ENCODE measurements at places on chromosomes 2 and 18. TPM values are rescaled to one million over a fixed set of nuclear protein-coding genes. Genes with fewer than 3 reads are reported as not detected.

DNA sequence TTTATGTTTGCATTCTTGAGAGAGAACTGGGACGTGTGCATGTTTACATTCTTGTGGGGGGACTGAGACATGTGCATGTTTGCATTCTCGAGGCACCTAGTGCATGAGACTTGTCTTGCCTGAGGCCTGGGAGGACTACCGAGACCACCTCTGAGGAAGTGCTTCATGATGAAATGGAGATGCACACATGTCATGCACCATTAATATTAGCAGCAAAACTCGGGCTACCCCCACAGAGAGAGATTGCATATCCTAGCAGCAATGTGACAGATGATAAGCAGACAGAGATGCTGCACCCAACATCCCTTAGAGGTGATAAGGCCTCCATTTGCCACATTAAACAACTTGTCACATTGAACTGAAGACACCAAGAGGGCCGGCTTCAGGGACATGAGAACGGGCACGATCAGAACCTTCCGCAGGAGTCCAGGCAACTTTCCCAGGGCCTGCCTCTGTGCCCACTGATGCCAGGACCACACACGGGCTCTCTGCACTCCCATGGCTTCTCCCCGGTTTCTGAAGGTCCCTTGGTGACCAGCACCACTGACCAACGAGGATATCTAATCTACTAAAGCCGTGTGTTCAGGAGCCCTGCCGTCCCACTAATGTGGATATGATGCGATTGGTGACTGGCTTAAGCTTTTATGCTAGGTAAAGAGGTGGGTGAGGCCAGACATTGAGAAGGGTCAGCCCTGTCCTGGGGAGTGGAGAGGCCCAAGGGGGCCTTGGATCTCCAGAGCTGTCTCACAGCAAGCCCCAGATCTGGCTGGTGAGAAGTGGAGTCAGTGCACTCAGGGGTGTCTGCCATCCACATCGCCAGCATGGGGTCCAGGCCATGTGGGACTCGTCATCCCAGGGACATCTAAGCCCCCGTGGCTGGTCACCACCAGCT, 208.3 kb downstream of the NDUFA10 start:
- DNase-seq: peak; percentile 37
- no peaks in the 10 kb centered on the region for H3K36me3 ChIP-seq
- H3K27me3 ChIP-seq: no peaks in the 10 kb centered on the region
- H3K27ac ChIP-seq: no peak overlapping the region
- H3K4me3 ChIP-seq: no peak overlapping the region

- DNase-seq: no peak
- peaks cover 36% of the 10 kb centered on the region for H3K36me3 ChIP-seq
- H3K27me3 ChIP-seq: no peaks in the 10 kb centered on the region
- no peak overlapping the region for H3K4me3 ChIP-seq
- H3K4me1 ChIP-seq: no peaks in the 10 kb centered on the region
- no peak overlapping the region for H3K27ac ChIP-seq
Measured at GRCh38 chr2:23756593-23757292, 170.2 kb downstream of the ATAD2B start.

DNA sequence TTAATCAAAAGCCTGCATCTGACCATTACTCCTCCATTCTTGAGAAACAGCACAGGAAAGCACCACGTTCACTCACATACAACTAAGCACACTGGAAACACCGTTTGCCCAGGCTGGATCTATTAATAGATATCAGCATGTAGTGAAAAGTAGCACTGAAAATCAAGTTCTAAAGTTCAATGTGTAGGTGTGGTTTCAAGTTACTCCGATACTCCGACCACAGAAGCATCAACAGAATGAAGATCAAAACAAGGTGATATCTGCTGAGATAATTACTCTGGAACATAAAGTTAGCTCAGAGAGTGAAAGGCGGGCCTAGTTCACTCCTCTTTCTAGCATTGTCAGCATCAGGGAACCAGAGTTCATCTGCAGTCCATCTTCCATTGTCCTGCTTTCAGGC, 1367.4 kb upstream of the ACVR2A start:
- H3K27me3 ChIP-seq: no peaks in the 10 kb centered on the region
- DNase-seq: no peak
- H3K4me1 ChIP-seq: no peaks in the 10 kb centered on the region
- no peak overlapping the region for H3K4me3 ChIP-seq
- no peaks in the 10 kb centered on the region for H3K36me3 ChIP-seq

DNA sequence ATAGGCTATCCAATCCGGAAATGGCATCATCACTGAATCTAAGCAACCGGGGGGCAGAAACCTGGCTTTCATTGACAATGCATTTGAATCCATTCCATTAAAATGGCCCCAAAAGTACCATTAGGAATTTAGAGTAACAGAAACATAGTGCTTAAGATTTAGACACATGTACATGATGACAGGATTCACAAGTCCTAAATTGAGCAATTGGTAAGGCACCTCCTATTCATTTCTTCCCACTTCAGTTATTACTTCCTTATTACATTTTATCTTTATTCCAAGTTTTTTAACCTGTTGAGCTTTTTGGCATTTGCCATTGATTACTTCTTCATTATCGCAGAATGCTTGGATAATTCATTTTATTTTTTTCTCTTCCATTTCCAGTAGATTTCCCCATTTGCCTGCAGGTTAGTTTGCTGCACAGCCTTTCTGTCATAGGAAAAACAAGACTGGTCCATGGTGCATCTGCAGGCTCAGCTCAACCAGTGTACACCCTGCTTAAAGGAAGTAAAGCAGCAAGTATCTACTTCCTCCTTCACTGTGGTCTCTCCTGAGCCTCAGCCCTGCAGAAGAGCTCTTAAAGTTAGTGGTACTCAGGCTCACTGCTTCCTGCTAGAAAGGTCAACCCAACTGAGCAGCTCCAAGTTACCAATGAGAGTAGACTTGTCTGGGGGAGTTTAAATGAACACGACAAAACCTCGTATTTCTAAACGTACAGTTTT, 89.2 kb downstream of the DOCK10 start:
- H3K4me1 ChIP-seq: peaks cover 13% of the 10 kb centered on the region
- no peaks in the 10 kb centered on the region for H3K27me3 ChIP-seq
- no peaks in the 10 kb centered on the region for H3K36me3 ChIP-seq
- H3K27ac ChIP-seq: no peak overlapping the region
- peak; percentile 68 for DNase-seq
- H3K4me3 ChIP-seq: no peak overlapping the region

- H3K27ac ChIP-seq: peak overlapping the region; percentile 83
- H3K4me1 ChIP-seq: no peaks in the 10 kb centered on the region
- H3K27me3 ChIP-seq: no peaks in the 10 kb centered on the region
- no peaks in the 10 kb centered on the region for H3K36me3 ChIP-seq
- no peak for DNase-seq
Measured at GRCh38 chr2:217952409-217952808, 50.4 kb downstream of the TNS1 start.

- H3K27me3 ChIP-seq: no peaks in the 10 kb centered on the region
- H3K27ac ChIP-seq: no peak overlapping the region
- H3K36me3 ChIP-seq: no peaks in the 10 kb centered on the region
- DNase-seq: no peak
Measured at GRCh38 chr2:202944816-202945215, 32.7 kb downstream of the CARF start.

GRCh38 chr2:43088143-43089073, 138.0 kb downstream of the ZFP36L2 start:
- H3K4me3 ChIP-seq: no peak overlapping the region
- H3K27me3 ChIP-seq: no peaks in the 10 kb centered on the region
- DNase-seq: no peak
- no peaks in the 10 kb centered on the region for H3K36me3 ChIP-seq

GRCh38 chr2:158723921-158724802, 71.0 kb upstream of the DAPL1 start:
- no peak for DNase-seq
- no peaks in the 10 kb centered on the region for H3K27me3 ChIP-seq
- no peak overlapping the region for H3K4me3 ChIP-seq
- H3K36me3 ChIP-seq: no peaks in the 10 kb centered on the region
- H3K4me1 ChIP-seq: no peaks in the 10 kb centered on the region

DNA sequence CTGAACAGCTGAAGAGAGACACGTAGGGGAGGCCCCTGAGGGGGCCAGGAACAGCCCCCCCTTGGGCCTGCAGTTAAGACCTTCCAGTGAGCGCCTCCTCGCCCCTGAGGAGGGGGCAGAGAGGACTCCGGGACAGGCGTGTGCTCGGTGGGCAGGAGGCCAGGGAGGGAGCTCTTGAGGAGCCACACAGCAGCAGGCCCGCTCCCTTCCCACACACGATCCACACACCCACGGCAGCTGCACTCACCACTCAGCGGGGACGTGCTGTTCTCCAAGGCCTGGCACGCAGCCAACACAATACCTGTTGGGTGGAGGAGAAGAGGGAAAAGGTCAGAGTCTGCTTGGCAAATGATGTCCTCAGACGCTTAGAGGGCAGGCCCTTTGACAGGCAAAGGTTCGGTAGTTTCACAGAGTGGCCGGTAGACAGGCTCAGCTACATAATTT, 39.0 kb downstream of the TGFA start:
- H3K27ac ChIP-seq: peak overlapping the region; percentile 83
- no peaks in the 10 kb centered on the region for H3K27me3 ChIP-seq
- H3K36me3 ChIP-seq: no peaks in the 10 kb centered on the region
- peaks cover 3% of the 10 kb centered on the region for H3K4me1 ChIP-seq

DNA sequence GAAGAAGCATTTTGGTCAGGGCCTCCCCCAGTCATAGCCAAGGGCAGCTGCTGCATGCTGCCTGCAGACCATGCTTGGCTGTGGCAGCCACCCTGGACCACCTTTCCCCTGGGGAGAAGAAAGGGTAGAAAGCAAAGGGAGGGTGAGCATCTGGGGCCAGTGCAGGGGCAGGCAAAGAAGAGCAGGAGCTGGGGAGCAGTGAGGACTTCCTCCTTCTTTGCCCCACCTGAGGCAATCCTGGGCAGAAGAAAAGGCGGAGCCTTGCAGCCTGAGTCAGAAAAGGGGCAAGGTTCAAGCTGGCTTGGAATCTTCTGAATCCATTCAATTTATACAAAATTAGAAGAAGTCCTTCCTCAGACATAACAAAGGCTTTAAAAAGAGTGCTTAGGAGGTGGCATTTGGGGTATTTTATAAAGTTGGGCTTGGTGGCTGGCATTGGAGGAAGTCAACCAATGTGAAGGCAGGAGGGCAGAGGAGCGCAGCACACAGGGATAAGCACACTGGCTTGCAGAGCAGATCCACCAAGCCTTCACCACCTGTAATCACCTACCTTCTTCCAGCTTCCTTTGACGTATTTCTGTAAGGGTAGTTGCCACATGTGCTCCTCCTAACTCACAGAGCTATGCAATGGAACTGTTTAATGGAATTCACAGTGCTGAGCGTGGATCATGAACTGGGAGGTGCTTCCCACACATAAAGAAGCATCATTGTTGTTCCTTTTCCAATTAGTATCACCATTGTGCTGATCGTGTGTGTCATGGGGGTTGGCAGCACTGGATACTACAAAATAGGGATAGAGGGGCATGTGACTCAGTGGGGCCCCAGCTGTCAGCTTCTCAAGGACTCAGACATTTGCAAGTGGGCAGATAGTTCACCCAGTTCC, 154.4 kb upstream of the EPAS1 start:
- H3K27me3 ChIP-seq: no peaks in the 10 kb centered on the region
- DNase-seq: no peak
- no peak overlapping the region for H3K4me3 ChIP-seq
- peaks cover 6% of the 10 kb centered on the region for H3K36me3 ChIP-seq
- H3K4me1 ChIP-seq: no peaks in the 10 kb centered on the region

DNA sequence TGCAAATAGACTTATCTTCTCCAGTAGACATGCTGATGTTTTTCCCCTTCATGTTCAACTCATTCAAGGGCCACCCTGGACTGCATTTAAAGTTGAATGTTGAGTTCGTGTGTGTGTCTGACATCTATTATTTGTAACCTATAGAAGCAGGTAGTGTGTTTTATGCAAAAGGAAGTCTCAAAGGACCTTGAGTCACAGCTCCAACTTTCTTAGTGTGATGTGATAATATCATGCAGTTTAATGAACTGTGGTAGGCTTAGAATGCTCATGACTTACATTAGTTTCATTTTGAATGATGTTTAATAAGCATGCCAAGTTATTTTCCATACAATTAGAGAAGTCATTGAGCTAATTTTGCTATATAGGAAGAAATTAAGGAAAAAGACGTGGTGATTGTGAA, 67.9 kb downstream of the CERS6 start:
- no peak overlapping the region for H3K27ac ChIP-seq
- no peak for DNase-seq

DNA sequence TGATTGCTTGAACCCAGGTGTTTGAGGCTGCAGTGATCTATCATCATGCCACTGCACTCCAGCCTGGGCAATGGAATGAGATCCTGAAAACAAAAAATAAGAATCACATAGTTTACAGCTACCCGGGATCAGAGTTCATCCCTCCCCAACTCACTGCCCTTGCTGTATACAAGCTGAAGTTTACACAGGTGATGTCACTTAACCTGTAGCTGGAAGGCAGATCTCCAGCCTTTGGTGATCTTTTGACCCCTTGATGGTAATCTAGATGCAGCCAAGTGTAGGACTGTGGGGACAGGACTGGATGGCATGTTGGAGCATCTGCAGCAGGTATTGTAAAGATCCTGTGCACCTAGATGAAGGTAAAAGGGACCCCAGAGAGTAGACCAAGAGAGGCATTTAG, 66.7 kb upstream of the SLC14A2 start:
- DNase-seq: no peak
- no peaks in the 10 kb centered on the region for H3K4me1 ChIP-seq
- no peaks in the 10 kb centered on the region for H3K36me3 ChIP-seq
- no peaks in the 10 kb centered on the region for H3K27me3 ChIP-seq
- no peak overlapping the region for H3K27ac ChIP-seq
- no peak overlapping the region for H3K4me3 ChIP-seq

- H3K27ac ChIP-seq: no peak overlapping the region
- DNase-seq: no peak
- H3K4me3 ChIP-seq: no peak overlapping the region
- no peaks in the 10 kb centered on the region for H3K27me3 ChIP-seq
- H3K36me3 ChIP-seq: no peaks in the 10 kb centered on the region
Measured at GRCh38 chr2:23241611-23242245, 143.3 kb upstream of the KLHL29 start.

DNA sequence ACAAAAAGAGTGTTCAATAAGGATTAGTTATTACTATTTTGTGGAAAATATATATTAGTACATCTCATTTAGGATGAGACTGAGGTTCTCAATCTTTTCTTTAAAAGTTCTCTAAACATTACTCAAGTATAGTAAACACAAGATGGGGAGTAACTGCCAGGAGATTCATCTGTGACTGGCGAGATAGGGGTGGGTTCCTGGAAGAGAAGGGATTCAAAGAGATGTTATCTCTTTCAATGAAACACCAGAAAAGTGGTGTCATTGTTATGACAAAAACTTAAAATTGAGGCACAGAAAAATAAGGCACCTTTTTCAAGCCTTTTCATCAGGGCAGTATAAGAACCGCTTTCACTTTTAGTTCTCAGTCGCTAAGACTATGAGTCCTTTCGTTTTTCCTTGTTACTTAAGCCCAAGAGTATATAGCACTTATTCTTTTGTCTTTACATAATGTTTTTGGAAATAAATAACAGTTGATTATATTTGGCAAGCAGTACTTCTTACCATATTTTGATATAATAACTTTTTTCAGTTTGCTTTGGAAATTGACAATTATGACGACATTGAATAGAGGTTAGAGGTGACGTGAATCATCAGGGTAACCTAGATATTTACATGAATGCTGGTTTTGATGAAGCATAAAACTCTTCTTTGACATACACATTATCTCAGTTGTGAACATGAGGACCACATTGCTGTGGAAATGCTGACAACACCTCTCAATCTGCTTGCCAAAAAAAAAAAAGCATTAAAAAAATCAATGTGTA, 393.9 kb upstream of the TCF4 start:
- H3K36me3 ChIP-seq: no peaks in the 10 kb centered on the region
- no peaks in the 10 kb centered on the region for H3K4me1 ChIP-seq

Gene SPEG
- 14.3 TPM for total RNA-seq

Gene CTDP1
- total RNA-seq: 20.7 TPM

Gene C2orf15
- total RNA-seq: 7.1 TPM

Gene BOLL
- not detected for total RNA-seq

Gene NCKAP5
- 28.5 TPM for total RNA-seq

Gene AQP4
- total RNA-seq: not detected

Gene VIT
- total RNA-seq: 5.0 TPM

All from Peyer's patch (tissue), 4 donors.